Activated CD4-positive, alpha-beta T cell treated with anti-CD3 and anti-CD28 coated beads, Interleukin-2, amount 50 U/mL, for 4 hours (primary cell): ENCODE measurements at places on chromosomes 12 and 14.
A peak's percentile ranks its signal among the peaks of the same experiment; 100 is the strongest.

- no peak for DNase-seq
These were observed 12.1 kb upstream of the LTA4H start for GRCh38 chr12:96047229-96048211.

DNA sequence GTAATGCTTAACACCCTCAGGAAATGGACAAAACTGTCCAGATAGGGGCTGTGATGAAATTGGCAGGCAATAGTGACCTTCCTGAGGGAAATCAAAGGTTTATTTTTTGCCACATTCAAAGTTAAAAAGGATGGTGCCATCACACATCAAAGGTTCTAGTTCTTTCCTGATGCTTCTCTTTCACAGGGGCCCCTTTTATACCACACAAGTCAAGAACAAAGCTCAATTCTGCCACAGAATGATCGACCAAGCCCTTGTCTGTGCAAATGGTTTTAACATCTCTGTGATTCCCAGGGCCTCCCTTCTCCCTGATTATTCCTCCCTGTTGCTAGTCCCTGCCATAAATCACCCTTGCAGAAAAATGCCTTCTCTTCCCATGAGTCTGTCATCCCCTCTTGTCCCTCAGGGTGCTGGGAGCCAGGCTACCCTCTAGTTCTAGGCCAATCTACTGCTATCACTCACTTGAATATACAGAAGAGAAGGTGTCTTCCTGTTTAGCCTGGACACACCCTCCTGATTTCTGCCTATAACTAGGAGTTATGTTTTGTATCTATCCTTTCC, 22.7 kb downstream of the SMCO2 start:
- no peak for DNase-seq

DNA sequence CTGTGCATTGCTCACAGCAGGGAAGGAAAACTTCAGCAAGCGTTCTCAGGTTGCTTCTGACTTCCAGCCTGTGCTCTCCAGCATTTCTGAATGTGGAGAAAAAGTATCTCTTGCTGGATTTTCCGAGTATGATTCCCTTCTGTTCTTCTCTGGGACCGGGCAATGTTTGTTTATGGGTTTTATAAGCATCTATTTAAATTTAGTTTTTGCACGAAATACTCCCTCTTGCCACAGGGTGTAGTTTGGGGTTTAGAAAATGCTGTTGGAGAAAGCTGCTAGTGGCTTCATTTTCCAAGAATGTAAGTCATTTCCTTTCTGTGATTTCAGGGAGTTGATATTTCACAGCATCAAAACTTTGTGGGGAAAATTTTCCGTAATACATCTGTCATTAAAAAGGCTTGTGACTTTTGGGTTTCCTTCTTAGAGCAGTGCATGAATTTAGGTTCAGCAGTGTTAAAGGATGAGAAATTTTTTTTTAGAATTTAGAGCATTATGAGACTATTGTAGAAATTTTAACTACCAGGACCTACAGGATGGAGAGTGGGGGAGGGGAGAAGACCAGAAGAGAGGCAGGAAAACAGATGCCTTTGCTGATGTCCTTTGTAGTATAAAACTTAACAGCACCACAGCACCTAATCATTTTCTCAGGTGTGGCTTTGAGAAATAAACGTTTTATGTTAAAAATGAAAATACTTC, 1.5 kb downstream of the FRMD6 start:
- no peak for DNase-seq

GRCh38 chr14:95922080-95922479, 45.4 kb downstream of the TUNAR start:
- no peak for DNase-seq

GRCh38 chr14:33990790-33991189, 39.9 kb upstream of the EGLN3 start:
- DNase-seq: no peak

DNA sequence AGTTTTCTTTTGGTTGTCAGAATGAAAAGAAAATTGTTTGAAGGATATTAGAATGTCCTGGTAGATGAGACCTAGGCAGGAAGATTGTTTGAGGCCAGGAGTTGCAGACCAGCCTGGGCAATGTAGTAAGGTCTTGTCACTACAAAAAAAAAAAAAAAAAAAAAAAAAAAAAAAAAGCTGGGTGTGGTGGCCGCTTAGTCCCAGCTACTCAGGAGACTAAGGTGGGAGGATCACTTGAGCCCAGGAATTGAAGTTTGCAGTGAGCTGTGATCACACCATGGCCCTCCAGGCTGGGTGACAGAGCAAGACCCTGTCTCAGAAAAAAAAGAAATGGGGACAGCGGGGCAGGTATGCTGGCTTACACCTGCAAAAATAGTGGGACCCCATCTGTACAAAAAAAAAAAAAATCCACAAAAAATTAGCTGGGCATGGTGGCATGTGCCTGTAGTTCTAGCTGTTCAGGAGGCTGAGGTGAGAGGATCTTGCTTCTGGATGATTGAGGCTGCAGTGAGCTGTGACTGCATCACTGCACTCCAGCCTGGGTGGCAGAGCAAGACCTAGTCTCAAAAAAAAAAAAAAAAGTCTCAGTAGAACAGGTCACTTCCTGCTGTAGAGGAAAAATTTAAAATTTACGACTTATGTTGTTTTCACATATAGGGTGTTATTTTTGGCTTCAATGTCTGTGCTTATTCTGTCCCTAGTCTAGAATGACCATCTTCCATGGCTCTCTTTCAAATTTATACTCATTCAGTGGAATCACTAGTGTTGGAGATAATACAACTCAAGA, 70.7 kb downstream of the PPHLN1 start:
- DNase-seq: no peak

DNA sequence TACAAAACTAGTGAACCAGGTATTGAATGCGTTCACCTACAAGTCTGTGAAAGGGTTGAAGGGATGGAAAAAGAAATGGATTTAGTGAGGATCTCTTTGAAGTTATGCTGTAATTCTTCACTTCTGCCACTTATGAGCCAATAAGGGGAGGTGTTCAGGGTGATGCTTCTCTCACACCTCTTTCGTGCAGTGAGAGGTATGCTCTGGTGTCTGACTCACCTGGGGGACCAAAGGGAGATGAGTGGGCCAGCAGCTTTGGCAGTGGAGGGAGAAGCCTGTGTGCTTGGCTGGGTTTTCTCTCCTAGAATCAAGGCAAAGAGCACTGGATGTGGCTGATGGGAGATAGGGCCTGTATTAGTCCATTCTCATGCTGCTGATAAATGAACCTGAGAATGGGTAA, 45.4 kb downstream of the E2F7 start:
- DNase-seq: no peak

DNA sequence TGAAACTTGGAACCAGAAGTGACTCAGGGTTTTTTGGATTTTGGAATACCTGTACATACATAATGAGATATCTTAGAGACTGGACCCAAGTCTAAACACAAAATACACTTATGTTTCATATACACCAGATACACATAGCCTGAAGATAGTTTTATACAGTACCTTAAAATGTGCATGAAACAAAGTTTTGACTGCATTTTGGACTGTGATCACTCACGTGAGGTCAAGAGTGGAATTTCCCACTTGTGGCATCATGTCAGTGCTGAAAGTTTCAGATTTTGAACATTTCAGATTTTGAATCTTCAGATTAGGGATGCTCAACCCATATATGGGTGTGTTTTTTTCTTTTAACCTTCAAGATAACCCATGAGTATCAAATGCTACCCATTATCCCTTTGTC, 6.6 kb downstream of the SBNO1 start:
- no peak for DNase-seq

- DNase-seq: peak; percentile 13
These were observed 95.9 kb upstream of the PPP2R5C start for GRCh38 chr14:101665478-101666078.

- no peak for DNase-seq
These were observed 1193.4 kb downstream of the FSCB start for GRCh38 chr14:43313719-43314118.

- DNase-seq: no peak
These were observed 249.7 kb downstream of the SPTSSA start for GRCh38 chr14:34212172-34212929.
